ENCODE measurements at places on chromosomes 3 and 15. TPM values are rescaled to one million over a fixed set of nuclear protein-coding genes. Genes with fewer than 3 reads are reported as not detected.

- DNase-seq: no peak
These were observed 56.3 kb downstream of the TJP1 start for GRCh38 chr15:29765898-29766527.

GRCh38 chr15:74958908-74959585 is 2.5 kb upstream of the RPP25 start:
- no peak for DNase-seq

DNA sequence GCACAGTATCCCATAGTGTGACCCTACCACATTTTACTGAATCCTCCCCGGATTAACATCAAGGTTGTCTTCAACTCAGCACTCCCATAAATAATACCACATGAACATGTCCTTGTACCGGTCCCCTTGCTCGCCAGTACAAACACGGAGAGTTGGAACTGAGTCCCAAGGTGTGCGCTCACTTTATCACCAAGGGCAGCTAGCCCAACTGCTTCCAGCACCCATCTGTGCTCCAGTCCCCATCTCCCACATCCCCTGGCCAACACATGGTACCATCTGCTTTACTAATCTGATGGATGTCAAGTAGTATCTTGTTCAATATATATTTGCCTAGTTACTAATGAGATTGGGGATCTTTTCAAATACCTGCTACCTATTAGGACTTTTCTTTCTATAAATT is 64.7 kb downstream of the ISG20 start:
- no peak for DNase-seq

DNA sequence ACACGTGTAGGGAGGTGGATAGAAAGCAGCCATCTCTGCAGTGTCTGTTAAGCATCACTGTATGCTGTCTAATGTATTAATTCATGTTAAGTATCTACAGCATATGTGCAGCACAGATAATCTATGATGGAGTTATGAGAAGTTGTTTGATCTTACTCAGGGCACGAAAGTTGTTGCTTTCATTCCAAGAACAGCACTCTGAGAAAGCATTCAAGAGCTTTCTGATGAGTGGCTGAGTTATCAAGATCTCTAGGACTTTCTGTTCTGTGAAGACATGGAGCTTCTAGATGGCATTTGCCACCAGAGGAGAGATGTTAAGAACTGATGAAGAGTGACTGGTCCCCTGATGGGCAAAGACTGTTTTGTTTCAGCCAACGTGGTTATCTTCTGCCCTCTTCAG is 22.6 kb upstream of the TPRG1 start:
- no peak for DNase-seq

GRCh38 chr3:9786209-9786739 is 6.0 kb downstream of the TADA3 start:
- DNase-seq: no peak

GRCh38 chr3:14401692-14402303 is 608 bp upstream of the SLC6A6 start:
- DNase-seq: no peak

GRCh38 chr15:44028349-44028748 is 166.7 kb downstream of the FRMD5 start:
- no peak for DNase-seq

GRCh38 chr3:159974-160373 is 36.6 kb upstream of the CHL1 start:
- DNase-seq: no peak

DNA sequence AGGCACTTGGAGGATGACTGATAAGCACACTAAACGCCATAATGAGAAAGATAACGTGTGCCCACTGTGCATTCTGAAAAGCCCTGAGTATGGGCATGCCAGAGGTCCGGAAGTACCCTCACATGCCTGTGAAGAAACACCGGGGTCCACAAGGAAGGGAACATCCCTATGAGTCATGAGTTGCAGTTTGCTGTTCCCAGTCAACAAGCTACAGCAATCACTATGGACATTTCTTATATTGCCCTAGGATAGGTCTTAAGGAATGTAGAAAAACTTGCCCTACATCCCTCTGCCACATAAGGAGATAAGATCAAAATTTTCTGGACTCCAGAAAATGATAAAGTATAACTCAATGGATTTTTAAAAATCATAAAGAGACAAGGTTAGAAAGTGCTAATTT is 9.9 kb downstream of the MB21D2 start:
- DNase-seq: no peak

DNA sequence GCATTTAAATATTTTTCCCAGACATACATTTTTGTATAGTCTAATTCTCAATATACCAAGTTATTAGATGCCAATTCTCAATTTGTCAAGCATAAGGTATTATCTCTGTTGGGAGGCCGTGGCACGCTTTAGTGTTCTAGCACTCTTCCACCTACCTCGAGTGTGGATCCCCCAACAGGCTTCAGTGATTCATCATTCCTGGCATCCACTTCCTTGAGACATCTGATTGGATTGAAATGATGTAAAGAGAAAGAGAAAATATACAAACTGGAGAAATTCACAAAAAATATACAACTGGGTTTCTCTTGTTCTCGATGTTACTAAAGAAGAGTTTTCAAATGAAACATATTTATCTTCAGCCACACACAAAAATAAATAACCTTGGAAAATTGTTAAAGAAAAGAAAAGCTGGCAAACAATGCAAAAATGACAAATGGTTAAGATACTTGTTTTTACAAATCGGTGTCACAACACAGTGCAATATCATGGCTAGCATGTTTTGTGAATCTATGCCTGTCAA is 218.0 kb upstream of the CDIN1 start:
- DNase-seq: no peak

DNA sequence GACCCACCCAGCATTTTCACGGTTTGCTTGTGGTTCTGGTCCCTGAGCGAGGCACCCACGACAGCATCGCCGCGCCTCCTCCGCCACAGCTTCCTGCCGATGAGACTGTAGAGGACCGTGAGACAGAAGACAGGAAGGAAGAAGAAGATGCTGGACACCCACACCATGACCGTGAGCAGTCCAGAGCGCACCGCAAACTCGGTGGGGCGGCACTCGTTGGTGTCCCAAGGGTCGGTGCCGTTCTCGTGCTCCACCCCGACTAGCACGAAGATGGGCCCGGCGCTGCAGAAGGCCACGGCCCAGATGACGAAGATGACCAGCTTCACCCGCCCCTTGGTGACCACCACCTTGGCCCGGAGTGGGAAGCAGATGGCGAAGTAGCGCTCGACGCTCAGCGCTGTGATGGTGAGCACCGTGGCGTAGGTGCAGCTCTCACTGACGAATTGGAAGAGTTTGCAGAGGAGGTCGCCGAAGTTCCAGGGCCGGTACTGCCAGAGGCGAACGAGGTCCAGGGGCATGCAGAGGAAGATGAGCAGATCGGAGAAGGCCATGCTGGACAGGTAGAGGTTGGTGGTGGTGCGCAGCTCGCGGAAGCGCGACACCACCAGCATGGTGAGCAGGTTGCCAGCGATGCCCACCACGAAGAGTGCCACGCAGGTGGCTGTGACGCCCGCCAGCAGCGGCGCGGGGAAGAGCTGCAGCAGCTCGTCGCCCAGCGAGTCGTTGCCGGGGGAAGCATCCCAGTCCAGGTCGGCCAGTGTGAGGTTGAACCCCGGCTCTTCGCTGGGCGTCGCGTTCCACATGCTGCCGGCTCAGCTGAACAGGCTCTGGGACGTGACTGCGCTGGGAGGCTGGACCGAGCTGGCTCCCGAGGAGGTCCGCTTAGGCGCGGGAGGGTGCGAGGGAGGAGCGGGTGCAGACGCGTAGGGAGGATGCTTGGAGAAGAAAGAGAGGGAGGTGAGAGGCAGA is at the start of gene GHSR:
GHSR (minus strand) TSS at position 846 of the 969 bp plus-strand sequence; CDS start at position 803, 43 bp downstream.
- no peak for DNase-seq

- no peak for DNase-seq
These were observed 2.8 kb upstream of the PAK2 start for GRCh38 chr3:196736670-196737374.

GRCh38 chr3:169362868-169363267 is 300.6 kb downstream of the MECOM start:
- DNase-seq: no peak

GRCh38 chr15:82900511-82901060 is 51.9 kb downstream of the HOMER2 start:
- DNase-seq: no peak

- peak; percentile 87 for DNase-seq
These were observed 108.1 kb downstream of the USP13 start for GRCh38 chr3:179760944-179761343.

DNA sequence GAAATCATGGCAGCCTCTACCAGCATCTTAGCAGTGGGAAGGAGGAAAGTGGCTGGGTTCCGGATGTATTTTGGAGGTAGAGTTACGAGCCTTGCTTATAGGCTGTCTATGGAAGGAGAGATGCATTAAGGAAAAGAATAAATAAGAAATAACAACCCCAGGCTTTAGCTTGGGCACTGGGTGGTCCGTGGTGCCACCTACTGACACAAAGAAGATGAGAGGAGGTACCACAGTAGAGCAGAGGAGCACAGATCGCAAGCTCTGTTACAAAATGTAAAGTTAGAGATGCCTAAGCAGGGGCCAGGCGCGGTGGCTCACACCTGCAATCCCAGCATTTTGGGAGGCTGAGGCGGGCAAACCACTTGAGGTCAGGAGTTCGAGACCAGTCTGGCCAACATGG is 74.8 kb downstream of the TMEM39A start:
- DNase-seq: no peak

GRCh38 chr3:129448186-129448895 is 8.3 kb downstream of the IFT122 start:
- DNase-seq: no peak

- DNase-seq: no peak
These were observed 11.1 kb upstream of the SATB1 start for GRCh38 chr3:18436213-18436612.

GRCh38 chr3:144384241-144384979 is 412.8 kb downstream of the DIPK2A start:
- no peak for DNase-seq

DNA sequence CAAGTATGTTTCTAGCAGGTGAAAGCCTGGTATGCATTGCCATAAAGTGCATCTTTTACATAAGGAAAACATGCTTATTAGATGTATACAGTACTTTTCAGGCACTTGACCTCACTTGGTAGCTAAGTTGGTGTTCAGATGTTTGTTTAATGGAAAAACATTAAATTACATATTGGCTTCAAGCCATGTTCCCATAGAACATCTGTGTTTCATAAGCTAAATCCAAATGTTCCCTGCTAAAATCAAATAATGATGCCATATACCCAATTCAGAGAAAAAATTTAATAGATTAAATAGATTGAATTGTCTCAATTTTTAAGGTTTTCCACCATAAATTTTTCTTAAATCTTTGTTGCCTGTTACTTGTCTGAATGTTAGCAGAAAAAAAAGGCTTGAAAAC is 19.1 kb upstream of the RPL22L1 start:
- DNase-seq: no peak

DNA sequence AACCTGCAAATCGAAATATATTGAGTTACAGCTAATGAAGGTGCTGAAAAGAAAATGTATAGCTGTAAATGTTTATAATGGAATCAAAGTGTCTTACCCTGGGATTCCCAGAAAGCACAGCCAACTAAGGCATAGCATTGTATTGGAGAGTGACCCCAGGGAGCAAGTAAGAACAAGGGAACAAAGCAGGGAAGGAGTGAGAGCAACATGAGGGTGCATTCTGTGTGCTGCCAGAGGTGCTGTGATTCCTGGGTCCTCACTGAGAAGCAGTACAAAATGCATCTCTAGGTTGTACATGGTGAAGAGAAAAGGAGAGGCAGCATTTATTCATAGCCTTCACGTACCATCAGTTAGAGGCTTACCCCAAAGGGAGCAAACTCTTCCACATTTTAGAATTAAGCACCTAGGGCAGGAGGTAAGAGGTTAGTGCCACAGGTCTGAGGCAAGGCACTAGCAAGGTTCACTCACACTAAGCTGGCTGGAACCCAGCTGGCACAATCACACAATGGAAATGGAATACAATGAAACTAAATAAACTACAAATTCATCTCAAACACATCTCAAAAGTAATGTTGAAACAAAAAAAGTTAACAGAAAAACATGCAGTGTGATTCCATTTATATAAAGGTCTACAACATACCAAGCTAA is 151.5 kb upstream of the C2CD4B start:
- no peak for DNase-seq

GRCh38 chr3:79354179-79354688 is 413.6 kb downstream of the ROBO1 start:
- no peak for DNase-seq

GRCh38 chr3:143358155-143358792 is 238.7 kb downstream of the CHST2 start:
- DNase-seq: peak; percentile 86

DNA sequence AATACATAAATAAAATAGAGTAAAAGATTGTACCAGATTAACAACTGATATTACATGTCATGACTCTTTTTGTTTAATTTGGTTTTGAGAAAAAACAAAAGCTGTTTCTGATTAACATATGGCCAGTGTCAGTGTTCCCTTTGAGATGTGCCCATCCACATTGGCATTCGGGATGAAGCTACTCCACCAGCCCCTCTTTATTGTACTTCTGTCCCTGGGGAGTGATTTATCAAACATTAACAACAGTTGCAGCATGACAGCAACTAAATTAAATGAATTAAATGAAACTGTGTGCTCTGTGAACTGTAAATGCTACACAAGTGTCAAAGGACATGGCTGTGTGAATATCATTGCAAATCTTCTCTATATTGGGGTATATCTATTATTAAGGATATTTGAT is 25.9 kb upstream of the MTMR10 start:
- DNase-seq: no peak

GRCh38 chr3:128062033-128062745 is 10.0 kb downstream of the SEC61A1 start:
- DNase-seq: no peak

MORC1 gene
- not detected for total RNA-seq

STRIT1 gene
- total RNA-seq: not detected

SYNPR gene
- total RNA-seq: not detected

ZNF385D gene
- 4.2 TPM for total RNA-seq

FEZF2 gene
- total RNA-seq: not detected

SPTBN5 gene
- 2.7 TPM for total RNA-seq

MOBP gene
- not detected for total RNA-seq

IQCF5 gene
- total RNA-seq: not detected

ATP13A4 gene
- total RNA-seq: 0.13 TPM

SUMF1 gene
- 45.1 TPM for total RNA-seq

CCR2 gene
- total RNA-seq: not detected

PSMD2 gene
- total RNA-seq: 428 TPM

UBAP1L gene
- total RNA-seq: 3.8 TPM

C3orf18 gene
- 1.9 TPM for total RNA-seq

RPSA gene
- 1,204 TPM for total RNA-seq

IL17RB gene
- total RNA-seq: 0.13 TPM

MAPKAPK3 gene
- 5.9 TPM for total RNA-seq

SLC12A8 gene
- total RNA-seq: 0.38 TPM

Measured in dermis microvascular lymphatic vessel endothelial cell (primary cell).